Cardiac septum (tissue), 1 donor: ENCODE measurements at places on chromosomes 7 and 10. TPM values are rescaled to one million over a fixed set of nuclear protein-coding genes. Genes with fewer than 3 reads are reported as not detected.

GRCh38 chr10:5632446-5632845 lies 33.9 kb downstream of the ASB13 start:
- DNase-seq = no peak

GRCh38 chr10:132192991-132193665 lies 6.4 kb downstream of the DPYSL4 start:
- DNase-seq = peak; percentile 88

DNA sequence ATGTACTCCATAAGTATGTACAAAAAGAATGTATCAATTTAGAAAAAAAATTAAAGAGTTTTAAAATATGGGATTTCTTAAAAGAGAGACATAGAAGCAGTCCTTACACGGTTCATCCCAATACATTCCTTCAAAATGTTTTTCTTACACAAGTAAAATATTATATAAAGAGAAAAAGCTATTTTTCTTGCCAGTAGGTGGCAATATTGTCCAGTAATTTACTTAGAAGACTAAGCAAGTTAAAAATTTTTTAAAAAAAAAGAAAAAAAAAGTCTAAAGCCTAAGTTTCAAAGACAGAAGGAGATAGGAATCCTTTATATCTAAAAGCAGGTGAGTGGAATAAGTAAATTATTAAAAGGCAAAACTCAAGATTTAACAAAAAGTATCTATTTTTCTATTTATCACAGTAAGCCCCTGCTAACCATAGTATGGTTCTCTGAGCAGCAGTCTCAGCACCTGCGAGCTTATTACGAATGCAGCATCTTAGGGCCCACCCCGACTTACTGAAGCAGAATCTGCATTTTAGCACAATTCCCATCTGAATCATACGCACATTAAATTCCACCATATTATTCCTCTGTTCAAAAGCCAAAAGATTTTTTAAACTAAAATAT lies 240.6 kb downstream of the DGKI start:
- DNase-seq = no peak

- DNase-seq = no peak
These were observed 89.2 kb downstream of the SPAG6 start for GRCh38 chr10:22434521-22434920.

DNA sequence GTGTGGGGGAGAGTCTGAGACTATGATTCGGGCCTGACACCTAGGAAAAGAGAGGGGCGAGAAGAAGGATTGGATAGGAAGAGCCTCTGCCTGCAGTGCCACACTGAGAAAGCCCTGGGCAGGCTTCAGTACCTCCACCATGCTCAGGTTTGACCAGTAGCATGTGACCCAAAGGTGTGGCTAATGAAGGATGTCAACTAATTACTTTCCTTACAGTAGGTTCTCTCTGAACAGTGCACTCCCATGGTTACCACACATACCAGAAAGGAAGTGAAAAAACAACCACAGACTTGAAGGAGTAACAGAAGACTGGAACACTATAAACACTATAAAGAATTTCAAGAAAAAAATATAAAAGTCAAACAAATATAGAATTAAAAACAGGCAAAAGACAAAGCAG lies 46.2 kb downstream of the SEM1 start:
- no peak for DNase-seq

GRCh38 chr7:132654150-132654549 lies 77.9 kb upstream of the PLXNA4 start:
- DNase-seq = no peak

DNA sequence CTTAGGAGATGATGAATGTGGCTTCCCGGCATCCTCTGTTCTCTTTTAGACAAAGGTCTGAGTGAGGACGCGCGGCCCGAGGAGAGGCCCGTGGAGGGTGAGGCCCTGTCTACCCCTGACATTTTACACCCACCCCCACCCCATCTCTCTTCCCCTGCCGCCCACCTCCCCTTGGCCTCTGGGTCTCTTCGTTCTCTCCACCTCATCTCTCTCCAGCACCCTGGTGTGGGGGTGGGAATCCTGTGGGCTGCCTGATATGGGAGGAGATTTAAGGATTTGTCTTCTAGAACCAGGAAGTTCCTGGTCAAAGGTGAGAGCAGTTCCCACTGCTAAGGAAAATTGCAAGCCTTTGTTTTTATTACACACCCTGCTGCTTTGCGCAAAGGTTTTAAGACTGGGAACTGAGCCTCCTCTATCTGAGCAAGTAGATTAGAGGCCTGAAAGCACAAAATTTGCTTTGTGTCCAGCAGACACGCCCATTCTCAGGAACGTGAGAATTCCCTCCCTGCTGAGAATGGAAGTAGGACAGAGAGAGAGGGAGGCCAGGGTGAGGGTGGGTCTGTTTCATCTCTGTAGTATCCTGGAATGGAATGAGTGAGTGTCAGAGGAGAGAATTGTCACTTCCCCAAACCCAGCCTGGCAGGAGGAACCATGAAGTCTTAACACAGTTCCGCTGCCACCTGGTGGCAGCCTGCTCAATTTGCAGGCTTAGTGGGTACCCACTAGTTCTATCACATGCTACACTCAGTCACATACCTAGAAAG lies 91.2 kb downstream of the GTF2IRD1 start:
- DNase-seq = no peak

THSD7A gene
- total RNA-seq = 3.4 TPM

DNA sequence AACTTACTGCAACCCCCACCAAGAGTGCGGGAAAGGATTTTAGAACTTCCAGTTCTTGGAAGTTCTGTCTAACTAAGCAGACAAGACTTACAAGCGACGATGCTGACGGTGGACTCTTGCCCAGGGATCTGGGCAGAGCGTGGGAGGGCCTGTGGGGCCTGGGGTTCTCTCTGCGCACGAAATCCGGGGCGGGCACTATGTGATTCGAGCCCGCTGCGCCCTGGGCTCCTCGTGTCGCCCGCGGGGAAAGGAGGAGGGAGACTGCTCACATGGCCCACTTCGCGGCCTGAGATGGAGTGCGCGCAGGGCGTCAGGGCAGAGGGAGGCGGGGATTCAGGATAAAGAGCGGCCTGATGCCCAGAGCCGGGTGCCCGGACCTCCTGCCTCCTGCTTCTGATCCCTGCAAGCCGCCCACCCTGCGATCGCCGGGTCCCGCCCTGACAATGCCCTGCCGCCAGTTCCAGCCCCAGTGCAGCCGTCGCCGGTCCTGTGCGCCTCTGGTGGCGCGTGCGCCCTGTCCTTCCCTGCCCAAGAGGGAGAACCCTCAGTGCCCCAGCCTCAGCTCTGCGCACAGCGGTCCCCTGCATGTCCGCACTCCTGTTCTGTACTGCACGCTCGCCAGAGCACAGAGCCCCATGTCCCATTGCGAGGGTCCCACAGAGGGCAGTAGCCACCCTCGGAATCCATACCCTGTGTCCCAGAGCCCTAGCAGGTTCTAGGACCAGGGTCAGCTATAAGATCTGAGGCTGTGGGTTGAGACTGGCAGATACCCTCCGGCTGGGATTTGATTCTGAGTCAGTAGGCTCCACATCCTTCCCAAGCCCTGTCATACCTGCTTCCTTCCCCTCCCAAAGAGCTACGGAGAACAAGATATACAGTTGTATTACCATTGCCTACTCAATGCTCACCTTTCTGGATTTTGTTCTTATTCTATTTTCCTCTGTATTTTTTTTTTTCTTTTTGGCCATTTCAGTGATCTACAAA lies 99.4 kb upstream of the TMEM106B start:
- no peak for DNase-seq

CHCHD2 gene
- total RNA-seq = 394 TPM

SPDYE16 gene
- not detected for total RNA-seq

CDHR3 gene
- total RNA-seq = 0.62 TPM

DNA sequence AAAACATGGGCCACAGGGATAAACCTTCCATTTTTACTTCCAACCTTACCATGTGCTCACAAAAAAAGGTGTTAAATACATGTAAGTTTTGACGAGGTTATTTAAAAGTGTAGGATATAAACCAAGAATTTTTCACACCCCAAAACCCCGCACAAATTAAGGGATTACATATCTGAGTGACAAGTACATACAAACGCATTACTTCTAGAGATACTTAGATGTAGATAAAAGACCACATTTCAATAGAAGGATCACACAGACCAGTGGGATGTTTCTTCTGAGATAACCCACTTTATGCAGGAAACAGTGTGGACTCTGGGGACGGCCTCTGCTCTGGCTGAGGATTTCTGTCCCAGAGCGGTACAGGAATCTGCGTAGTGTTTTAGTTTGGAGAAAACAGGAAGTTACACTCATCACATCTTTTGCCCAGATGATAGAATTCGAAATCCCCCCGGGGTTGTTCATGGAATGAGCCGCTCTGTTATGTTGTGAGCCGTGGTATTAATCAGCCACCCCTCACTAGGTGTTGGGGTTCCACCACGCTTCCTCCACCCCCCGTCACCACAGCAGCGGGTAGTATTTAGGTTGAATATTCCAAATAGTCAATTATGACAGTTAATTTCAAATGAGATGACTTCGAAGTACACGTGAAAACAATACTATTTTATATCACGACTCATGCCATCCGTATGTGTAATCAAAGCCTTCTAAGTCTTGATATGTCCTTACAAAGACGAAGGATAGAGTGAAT lies 1.3 kb upstream of the CUL1 start:
- no peak for DNase-seq

DNA sequence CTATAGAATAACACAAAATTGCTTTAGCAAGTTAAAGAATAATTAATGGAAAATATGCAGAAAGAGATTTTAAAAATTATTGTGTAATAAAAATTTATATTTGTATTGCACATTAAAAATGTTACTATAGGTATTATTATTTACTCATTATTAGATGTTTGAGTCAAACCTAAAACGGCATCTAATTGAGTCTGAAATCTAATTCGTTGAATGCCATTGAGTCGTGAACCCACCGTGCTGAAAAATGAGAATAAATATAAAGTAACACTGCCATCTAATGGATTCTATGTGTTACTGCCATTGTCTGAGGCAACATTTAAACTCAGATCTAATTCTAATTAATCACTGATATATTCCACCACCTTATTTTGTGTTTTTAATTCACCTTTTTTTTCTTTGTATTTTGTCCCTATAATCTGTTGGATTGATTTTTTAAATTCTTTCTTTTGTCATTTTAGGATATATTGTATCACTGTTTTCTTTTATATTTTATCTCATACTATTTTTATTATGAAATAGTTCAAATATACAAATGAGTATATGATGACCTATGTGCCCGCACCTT lies 62.2 kb downstream of the SAMD9 start:
- no peak for DNase-seq

- no peak for DNase-seq
These were observed 169.5 kb downstream of the TMEM26 start for GRCh38 chr10:61283481-61284221.

MASTL gene
- total RNA-seq = 1.8 TPM

EVX1 gene
- total RNA-seq = not detected

GRCh38 chr7:96530786-96531185 lies 178.9 kb downstream of the SEM1 start:
- no peak for DNase-seq

AKR1B15 gene
- not detected for total RNA-seq

- no peak for DNase-seq
These were observed 9.3 kb upstream of the AHR start for GRCh38 chr7:17289074-17289645.

- no peak for DNase-seq
These were observed 10.3 kb upstream of the CPA5 start for GRCh38 chr7:130334274-130334673.

- peak; percentile 68 for DNase-seq
These were observed 28.7 kb downstream of the WIPI2 start for GRCh38 chr7:5218564-5219360.

GRCh38 chr10:83184641-83185040 lies 954.7 kb upstream of the GHITM start:
- DNase-seq = no peak
